ENCODE measurements at places on chromosomes 5 and 9. TPM values are rescaled to one million over a fixed set of nuclear protein-coding genes. Genes with fewer than 3 reads are reported as not detected.

PGM5 gene
- not detected for total RNA-seq

IRF1 gene
- total RNA-seq, result 6.9 TPM

TTC23L gene
- 2.2 TPM for total RNA-seq

GPR151 gene
- total RNA-seq, result not detected

CAVIN4 gene
- total RNA-seq, result 6.0 TPM

CMYA5 gene
- total RNA-seq, result 0.49 TPM

- H3K4me1 ChIP-seq, result no peaks in the 10 kb centered on the region
- no peak for DNase-seq
- H3K27ac ChIP-seq, result no peak overlapping the region
- H3K4me3 ChIP-seq, result no peak overlapping the region
- H3K36me3 ChIP-seq, result no peaks in the 10 kb centered on the region
- H3K27me3 ChIP-seq, result peaks cover 3% of the 10 kb centered on the region
Observed at GRCh38 chr5:150658699-150659265, 2.3 kb upstream of the MYOZ3 start.

- no peaks in the 10 kb centered on the region for H3K36me3 ChIP-seq
- no peak for DNase-seq
- no peak overlapping the region for H3K4me3 ChIP-seq
- H3K27ac ChIP-seq, result no peak overlapping the region
Observed at GRCh38 chr5:73363911-73364730, 84.5 kb downstream of the FOXD1 start.

DNA sequence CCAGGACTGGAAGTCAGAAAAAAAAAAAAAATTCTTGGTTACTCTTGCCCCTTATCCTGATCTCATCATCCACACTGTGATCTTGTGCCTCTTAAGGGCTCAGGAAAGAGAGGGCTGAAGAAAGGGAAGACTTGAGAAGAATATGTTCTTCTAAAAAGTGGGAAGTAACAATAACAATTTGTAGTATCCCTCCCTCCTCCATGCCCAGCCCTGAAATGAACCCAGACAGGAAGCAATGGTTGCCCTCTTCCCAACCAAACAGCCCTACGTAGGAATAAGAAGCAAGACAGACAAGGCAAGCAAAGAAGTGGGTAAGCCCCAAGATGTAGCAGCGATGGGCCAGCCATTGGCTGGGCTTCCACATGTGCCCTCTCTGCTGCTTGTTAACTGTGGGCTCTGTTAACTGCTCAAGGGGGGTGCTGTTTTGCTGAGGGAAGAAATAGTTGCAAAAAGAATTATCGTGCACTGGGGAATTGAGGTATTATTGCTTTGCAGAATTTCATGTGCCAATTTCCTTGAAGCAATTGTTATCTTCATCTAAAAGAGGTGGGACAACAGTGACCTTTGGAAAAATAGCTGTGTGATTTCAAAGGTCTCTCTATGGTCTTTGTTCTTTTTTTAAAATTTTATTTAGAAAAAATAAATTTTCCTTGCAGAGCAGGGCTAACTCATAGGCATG is 146.6 kb upstream of the PCA3 start:
- H3K27ac ChIP-seq, result no peak overlapping the region
- no peak overlapping the region for H3K4me3 ChIP-seq
- DNase-seq, result no peak
- no peaks in the 10 kb centered on the region for H3K4me1 ChIP-seq

DNA sequence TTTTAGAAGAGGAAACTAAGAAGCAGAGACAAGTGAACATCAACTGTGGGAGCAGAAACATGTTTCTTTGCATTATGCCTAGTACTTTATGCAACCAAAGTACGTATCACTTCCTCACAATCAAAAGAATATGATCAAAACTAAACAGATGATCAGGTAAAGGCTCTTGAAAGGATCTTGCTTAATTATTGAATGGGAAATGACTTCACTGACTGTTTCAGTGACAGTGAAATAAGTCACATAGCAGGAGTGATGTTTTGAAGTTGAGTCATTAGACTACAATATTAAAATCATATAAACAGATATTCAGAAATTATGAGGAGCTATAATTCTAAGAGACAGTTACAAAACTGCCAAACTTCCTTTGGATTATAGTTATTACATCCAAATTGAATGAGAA is 527.3 kb downstream of the MTRR start:
- no peak overlapping the region for H3K4me3 ChIP-seq
- no peak overlapping the region for H3K27ac ChIP-seq
- no peaks in the 10 kb centered on the region for H3K27me3 ChIP-seq
- no peak for DNase-seq
- no peaks in the 10 kb centered on the region for H3K36me3 ChIP-seq

GRCh38 chr5:173331956-173332479 is 3.8 kb upstream of the STC2 start:
- H3K27ac ChIP-seq, result no peak overlapping the region
- H3K4me1 ChIP-seq, result peaks cover 20% of the 10 kb centered on the region
- DNase-seq, result peak; percentile 88
- H3K36me3 ChIP-seq, result no peaks in the 10 kb centered on the region

- DNase-seq, result no peak
- no peak overlapping the region for H3K4me3 ChIP-seq
- H3K4me1 ChIP-seq, result peaks cover 33% of the 10 kb centered on the region
Observed at GRCh38 chr5:79999722-80000121, 8.7 kb upstream of the MTX3 start.

DNA sequence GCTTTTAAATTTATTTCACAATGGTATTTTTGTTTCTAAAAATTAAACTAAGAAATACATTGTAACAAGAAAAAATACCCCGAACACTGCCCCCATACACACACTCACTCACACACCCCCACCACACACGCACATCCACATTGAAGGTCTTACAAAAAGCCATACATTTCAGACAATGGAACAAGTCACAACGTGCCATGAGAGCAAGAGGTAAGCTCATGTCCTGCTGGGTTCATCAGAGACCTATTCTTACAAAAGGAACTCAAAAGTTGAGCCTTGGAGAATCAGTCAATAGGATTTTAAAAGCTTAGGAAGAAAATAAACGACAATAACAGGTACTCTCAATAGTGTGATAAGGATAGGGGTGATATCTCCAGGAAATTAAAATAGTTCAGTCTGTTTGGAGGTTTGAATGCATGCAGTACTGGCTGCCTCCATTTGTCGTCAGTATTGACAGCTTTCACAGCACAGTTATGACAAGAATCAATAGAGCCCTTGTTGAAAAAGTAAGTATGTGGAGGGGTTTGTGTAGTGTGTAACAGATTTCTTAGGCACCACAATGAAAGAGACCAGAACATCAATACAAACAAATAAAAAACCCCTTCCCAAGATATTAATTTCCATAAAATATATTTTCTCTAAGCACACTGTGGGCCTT is 1826.2 kb upstream of the CDH6 start:
- H3K4me1 ChIP-seq, result no peaks in the 10 kb centered on the region
- H3K27me3 ChIP-seq, result no peaks in the 10 kb centered on the region
- H3K36me3 ChIP-seq, result no peaks in the 10 kb centered on the region
- H3K4me3 ChIP-seq, result no peak overlapping the region
- DNase-seq, result peak; percentile 37
- no peak overlapping the region for H3K27ac ChIP-seq

GRCh38 chr5:122602700-122603099 is 172.2 kb upstream of the SNX2 start:
- 0 out of 2 replicates have a peak, but pooled peaks cover 4% of the 10 kb centered on the region for H3K36me3 ChIP-seq
- no peak for DNase-seq
- no peaks in the 10 kb centered on the region for H3K27me3 ChIP-seq
- H3K4me3 ChIP-seq, result no peak overlapping the region
- no peaks in the 10 kb centered on the region for H3K4me1 ChIP-seq

DNA sequence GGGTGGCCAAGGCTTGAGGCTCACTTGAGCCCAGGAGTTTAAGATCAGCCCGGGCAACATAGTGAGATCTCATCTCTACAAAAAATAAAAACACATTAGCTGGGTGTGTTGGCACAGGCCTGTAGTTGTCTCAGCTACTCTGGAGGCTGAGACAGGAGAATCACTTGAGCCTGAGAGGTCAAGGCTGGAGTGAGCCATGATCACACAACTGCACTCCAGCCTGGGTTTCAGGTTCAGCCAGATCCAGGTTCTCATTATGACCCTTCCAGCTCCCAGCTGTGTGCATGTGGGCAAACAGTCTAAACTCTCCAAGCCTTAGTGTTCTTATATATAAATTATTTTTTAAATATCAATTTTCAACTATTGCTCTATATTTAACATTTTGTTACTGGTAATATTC is 67.9 kb downstream of the ALDH7A1 start:
- H3K4me1 ChIP-seq, result no peaks in the 10 kb centered on the region
- H3K27ac ChIP-seq, result no peak overlapping the region
- DNase-seq, result no peak
- H3K27me3 ChIP-seq, result no peaks in the 10 kb centered on the region

DNA sequence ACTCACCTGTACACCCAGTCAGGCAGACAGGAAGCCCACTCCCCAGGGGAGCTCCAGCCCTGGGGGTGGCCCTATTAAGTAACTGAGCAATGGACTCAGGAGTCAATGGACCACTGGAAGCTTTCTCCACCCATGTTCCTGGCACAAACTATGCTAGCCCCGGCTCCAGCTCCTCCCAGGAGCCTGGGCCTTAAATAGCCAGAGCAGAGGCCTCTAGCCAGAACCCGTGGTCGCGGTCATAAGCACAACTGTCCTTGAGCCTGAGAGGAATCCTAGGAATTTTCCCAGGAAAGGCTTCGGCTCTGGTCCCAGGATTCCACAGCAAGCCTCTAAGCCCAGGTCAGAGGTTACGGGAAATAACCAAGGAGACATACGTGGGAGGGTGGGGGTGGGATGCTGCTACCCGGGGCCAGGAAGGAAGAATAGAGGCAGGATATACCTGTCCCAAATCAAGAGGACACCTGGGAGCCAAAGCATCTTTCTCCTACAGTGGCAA is 5.5 kb downstream of the SEPTIN8 start:
- peaks cover 17% of the 10 kb centered on the region for H3K4me1 ChIP-seq
- peaks cover 15% of the 10 kb centered on the region for H3K27me3 ChIP-seq
- 0 out of 2 replicates have a peak overlapping the region, but pooled peaks have one; percentile 53 for H3K27ac ChIP-seq
- H3K4me3 ChIP-seq, result no peak overlapping the region
- H3K36me3 ChIP-seq, result no peaks in the 10 kb centered on the region

DNA sequence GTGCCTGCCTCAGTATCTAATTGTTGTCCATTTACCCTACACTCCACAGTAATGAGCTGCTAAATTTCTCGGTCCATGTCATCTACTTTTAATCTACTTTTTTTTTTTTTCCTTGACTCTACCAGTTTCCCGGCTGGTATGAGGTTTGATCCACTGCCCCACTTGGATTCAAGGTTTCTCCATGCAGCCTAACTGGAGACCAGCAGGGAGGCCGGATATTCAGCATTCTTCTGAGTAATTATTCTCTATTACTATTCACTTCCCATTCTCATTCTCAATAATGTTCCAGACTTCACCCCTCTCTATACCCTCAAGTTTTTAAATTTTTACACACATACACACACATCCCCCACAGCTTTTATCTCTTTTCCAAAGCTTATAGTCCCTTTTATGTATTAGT is 51.0 kb upstream of the SUSD1 start:
- H3K36me3 ChIP-seq, result peaks cover 8% of the 10 kb centered on the region
- no peaks in the 10 kb centered on the region for H3K4me1 ChIP-seq
- H3K4me3 ChIP-seq, result no peak overlapping the region
- no peaks in the 10 kb centered on the region for H3K27me3 ChIP-seq

GRCh38 chr9:126316085-126316655 is 10.5 kb upstream of the MVB12B start:
- no peak overlapping the region for H3K27ac ChIP-seq
- H3K36me3 ChIP-seq, result no peaks in the 10 kb centered on the region
- no peak overlapping the region for H3K4me3 ChIP-seq
- no peaks in the 10 kb centered on the region for H3K4me1 ChIP-seq
- H3K27me3 ChIP-seq, result no peaks in the 10 kb centered on the region

All from GM23338 (cell line).